ENCODE measurements at places on chromosomes 3 and 15.

DNA sequence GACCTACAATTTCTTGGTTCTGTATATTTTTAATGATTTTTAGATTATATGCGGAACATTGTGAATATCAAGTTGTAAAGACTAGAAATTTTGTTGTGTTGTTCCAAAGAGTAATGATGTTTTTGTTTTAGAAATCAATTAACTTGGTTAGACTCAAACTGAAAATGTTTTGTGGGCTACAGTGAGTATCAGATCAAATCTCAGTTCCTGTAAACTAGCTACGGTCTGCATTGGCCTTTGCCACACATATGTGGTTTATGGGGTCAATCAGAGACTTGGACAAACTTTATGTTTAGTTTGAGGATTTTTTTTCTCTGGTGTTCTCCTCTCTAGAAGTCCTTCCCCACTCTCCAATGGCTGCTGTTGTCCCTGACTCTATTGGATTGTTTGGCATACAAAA is 308.0 kb upstream of the THRB start:
- no peak for DNase-seq

GRCh38 chr3:74651292-74651691 is 36.8 kb upstream of the CNTN3 start:
- DNase-seq: no peak

- no peak for DNase-seq
Observed at GRCh38 chr3:157148196-157148889, 11.6 kb downstream of the CCNL1 start.

- no peak for DNase-seq
Observed at GRCh38 chr15:50881121-50882048, 27.1 kb upstream of the AP4E1 start.

GRCh38 chr3:49937090-49937489 is 2.9 kb upstream of the RBM6 start:
- no peak for DNase-seq

DNA sequence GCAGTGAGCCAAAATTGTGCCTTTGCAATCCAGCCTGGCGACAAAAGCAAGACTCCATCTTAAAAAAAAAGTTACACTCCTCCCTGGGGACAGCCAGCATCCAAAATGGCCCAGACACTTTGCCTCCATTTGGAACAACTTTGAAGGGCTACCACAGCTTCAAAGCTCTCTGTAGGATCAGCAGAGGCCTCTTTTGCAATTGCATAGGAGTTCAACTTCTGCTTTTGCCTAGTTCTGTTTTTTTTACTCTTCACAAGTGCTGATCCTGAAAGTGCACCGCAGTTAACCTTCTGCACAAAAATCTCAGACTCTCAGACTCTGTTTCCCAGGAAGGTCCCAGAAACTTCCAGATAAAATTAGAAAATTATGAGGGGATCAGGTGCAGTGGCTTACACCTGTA is 25.2 kb upstream of the SLC4A7 start:
- DNase-seq: no peak

- no peak for DNase-seq
Observed at GRCh38 chr15:41259546-41260189, 28.6 kb downstream of the CHP1 start.

- no peak for DNase-seq
Observed at GRCh38 chr15:39124553-39125171, 456.2 kb upstream of the THBS1 start.

DNA sequence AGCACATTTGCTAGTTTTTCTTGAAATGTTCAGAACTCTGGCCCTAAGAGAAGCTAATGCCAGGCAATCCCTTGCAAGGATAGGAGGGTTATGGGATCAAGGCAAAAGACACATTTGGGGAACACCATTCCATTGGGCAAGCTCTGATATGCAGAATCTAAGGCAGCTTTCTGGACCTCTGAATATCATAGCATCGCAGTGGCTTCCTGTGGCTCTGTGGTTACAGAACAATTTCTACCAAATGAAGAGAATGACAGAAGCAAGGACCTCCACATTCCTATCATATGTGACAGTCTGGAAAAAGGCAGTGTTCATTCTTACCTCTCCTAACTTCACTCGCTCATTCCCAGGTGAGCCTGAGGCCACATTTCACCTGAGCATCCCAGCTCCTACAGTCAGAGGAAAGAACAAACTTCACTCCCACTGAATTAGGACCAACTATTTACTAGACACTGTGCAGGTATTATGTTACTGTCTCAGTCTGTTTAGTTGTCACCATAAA is 836.1 kb upstream of the CFAP20DC start:
- no peak for DNase-seq

GRCh38 chr3:186166491-186167288 is 57.8 kb upstream of the ETV5 start:
- DNase-seq: no peak

DNA sequence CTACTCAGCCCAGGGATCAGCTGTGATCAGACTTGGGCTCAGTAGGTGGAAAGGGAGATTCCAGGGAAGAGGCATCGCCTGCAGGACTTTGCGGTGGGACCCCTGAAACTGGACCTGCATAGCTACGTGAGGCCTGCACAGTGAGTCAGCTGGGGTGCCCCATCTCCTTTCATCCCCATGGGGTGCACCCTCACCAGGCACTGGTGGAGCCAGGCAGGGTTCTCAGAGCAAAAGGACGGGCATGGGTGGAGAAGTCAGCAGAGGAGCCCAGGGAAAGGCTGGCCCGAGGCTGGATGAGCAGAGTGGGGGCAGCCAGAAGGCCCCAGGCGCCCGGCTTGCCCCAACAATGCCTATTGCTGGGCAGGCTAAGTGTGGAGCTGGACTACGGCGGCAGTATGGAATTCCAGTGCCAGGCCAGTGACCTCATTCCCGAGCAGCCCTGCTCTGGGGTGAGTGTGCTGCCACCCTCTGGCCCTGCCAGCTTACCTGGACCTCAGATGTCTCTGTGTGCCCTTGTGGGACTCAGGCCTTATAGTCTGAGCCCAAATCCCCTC is 19.7 kb downstream of the ACAA1 start:
- no peak for DNase-seq

DNA sequence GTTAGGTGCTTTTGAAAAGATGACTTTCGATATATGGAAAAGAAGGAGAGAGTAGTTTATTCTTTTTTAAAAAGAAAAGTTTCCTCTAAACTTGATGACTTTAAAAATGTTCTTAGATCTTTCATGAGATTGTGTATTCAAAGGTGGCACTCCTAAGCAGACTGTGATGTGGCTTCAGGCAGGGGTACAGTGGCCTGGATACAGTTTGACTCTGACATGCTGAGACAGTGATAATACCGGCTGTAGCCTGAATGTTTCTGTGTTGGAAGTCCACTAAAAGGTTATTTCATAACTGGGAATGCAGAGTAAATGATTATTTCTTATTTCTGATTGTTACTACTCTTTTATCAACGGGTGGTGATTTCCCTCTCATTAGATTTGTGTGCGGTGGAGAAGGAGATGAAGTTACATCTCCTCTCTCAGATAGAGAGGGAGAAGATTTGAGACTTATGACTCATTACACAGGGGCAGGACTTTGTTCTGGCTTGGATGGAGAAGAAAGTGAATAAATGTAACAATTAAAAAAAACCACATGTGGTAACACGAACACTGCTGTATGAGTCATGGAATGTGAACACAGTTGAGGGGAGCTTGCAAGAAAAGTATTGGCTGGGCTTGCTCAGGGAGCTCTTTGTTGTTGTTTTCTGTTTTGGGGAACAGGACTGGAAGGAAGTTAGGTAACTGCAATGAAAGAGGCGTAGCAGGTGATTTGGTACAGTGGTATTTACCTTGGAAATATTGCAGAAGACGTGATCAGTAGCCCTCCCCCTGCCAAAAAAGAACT is 21.6 kb downstream of the SPTSSB start:
- DNase-seq: no peak

DNA sequence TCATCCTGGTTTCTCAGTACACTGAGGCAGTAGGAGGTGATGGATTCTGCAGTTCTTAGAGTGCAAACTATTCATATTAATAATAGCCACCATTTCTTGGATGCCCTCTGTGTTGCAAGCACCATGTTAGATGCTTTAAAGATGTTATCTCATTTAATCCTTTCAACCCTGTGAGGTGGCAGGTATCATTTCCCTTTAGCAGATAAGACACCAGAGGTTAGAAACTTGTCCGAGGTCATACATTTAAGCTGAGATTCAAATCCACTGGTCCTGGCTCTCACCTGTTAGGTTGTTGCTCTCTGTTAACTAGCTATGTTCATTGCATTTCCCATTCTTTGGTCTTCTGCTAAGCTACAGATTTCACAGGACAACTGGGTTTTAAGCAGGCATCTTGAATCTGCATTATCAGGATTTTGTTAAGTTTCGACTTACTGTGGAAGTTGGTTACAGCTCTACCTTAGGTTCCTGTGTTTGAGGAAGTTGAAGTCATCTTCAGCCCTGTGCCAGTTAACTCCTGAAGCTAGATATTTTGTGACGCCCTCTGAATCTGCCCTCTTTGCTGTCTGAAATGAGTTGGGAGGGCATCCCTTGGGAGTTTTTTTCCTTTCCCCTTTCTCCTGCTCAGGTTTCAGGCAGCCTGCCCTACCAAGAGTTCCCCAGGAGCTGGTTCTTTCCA is 6.4 kb downstream of the PDE8A start:
- no peak for DNase-seq

DNA sequence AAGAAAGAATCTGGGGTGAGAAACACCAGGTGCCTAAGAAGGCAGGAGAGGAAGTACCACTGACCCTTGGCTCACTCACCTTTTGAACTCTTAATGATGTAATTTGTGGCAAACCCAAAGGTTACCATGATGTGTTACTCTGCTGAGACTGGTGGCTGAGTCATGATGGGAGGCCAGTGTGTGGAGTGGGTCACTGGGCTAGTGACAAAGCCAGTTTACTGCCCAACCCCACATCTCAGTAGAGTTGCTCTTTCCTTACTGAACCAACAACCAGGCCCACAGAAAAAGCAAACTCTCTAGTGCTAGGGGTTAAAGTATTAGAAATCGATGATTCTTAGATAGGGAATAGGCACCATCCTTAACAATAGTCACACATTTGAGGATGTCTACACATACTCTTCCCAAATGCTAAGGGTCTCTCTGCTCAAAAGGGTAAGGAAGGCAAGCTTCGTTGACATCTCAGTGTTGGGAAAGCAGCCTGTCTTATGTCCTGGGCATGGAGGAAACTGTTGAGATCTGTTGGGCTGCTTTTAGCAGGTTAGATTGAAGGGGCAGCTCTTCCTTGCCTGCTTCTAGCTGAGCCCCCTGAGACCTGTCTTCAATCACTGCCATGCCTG is 3.1 kb downstream of the RBP2 start:
- DNase-seq: no peak

- no peak for DNase-seq
Observed at GRCh38 chr15:69999392-70000085, 98.2 kb downstream of the TLE3 start.

DNA sequence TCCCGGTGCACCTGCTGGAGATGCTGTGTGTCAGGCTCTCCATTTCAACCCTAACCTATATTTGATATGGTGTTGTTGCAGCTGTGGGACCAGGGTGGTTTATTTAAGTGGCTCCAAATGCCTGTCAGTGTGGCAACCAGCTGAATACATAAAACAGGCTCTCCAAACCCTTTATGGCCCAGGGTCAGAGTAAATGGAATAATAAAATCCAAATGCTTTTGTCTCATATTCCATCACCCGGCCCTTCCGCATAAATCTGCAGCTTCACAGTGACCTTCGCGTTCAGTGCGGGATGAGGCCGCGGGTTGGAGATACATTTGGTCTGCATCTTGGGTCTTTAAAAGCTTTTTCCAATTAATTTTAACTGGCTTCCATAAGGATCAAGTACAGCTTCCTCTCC is 382.1 kb upstream of the NR2F2 start:
- no peak for DNase-seq

- no peak for DNase-seq
Observed at GRCh38 chr3:25485673-25486072, 57.6 kb downstream of the RARB start.

DNA sequence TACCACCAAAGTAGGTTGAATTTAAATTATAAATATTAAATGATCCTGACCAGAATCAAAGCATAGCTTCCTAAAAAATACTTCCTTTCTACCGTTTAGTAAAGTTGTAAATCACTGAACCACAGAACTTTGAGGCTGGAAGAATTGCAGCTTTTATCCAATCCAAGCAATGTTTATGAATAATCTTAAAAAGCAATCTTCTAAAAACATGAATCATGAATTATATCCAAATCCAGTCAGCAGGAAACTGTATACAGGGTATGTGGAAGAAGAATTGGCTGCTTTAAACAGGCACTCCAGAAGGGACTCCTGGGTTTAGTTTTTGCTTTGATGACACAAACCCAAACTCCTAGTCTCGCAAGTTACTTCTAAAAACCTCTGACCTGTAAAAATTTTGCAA is 30.2 kb downstream of the HEG1 start:
- no peak for DNase-seq

DNA sequence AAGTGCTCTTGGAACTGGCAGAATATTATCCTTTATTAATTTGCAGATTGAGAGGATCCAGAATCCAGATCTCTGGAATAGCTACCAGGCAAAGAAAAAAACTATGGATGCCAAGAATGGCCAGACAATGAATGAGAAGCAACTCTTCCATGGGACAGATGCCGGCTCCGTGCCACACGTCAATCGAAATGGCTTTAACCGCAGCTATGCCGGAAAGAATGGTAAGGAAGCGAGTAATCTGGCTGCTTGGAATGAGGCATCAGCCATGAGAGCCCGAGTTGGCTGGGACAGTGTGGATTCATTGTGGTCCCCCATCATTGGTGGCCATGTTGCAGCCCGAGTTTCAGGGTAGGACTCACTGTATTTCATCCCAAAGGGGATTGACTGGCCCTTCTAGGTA is 47.1 kb downstream of the PARP14 start:
- no peak for DNase-seq

- DNase-seq: no peak
Observed at GRCh38 chr3:64380546-64380945, 155.3 kb upstream of the PRICKLE2 start.

- no peak for DNase-seq
Observed at GRCh38 chr15:63312286-63312685, 34.9 kb downstream of the APH1B start.

GRCh38 chr15:58951388-58952007 is 18.0 kb upstream of the SLTM start:
- DNase-seq: no peak

DNA sequence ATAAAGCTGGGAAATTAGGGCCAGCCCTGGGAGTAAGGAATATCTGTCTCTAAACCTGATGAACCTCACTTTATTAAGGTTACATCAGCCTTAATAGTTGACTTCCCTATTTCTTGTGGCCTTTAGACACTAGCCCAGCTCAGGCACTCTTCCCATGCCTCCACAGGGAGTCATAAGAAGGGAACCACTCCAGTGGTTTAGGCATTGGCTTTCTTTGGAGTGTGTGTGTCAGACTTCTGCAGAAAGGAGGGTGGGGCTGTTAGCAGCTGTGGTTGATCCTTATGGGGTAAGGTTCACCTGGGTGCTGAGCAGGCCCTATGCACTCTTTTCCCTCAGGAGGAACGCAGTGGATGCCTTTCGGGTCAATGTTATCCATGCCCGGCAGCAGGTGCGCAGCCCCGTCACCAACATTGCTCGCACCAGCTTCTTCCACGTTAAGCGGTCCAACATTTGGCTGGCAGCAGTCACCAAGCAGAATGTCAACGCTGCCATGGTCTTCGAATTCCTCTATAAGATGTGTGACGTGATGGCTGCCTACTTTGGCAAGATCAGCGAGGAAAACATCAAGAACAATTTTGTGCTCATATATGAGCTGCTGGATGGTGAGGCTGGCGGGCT is 4.0 kb downstream of the AP2M1 start:
- no peak for DNase-seq
